Esophagus mucosa (tissue), 1 donor: ENCODE measurements at places on chromosomes 12 and 14. TPM values are rescaled to one million over a fixed set of nuclear protein-coding genes. Genes with fewer than 3 reads are reported as not detected.

- no peak for ATAC-seq
Observed at GRCh38 chr12:64706857-64707256, 52.3 kb downstream of the GNS start.

Gene CLEC6A
- total RNA-seq: not detected

GRCh38 chr12:124713436-124714082 is 146.1 kb upstream of the NCOR2 start:
- ATAC-seq: peak; percentile 23

Gene VSIG10
- 14.5 TPM for total RNA-seq

GRCh38 chr12:90301561-90302133 is 593.0 kb upstream of the ATP2B1 start:
- no peak for ATAC-seq

GRCh38 chr12:78473136-78473535 is 391.4 kb upstream of the SYT1 start:
- ATAC-seq: no peak
